Suppressor macrophage treated with lipopolysaccharide for 4 hours (primary cell): ENCODE measurements at places on chromosomes 2 and 18.

- DNase-seq, result no peak
Observed at GRCh38 chr18:32333781-32334180, 136.9 kb downstream of the GAREM1 start.

DNA sequence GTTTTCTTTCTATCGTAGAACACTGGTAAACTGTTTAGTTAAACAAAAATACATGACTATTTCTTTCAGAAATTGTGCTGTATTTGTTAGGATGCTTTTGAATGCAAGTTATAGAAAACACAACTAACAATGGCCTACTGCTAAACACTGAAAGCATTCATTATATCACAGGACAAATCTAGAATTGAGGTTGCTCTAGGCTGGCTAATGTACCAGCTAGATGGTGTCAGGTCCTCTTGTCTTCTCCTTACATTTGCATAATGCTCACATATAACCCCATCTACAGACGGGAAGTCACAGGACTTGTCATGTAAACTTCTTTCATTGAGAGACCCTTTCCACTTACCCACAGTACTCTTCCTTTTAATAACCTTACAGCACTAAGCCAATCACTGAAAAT is 586.8 kb downstream of the DSC3 start:
- no peak for DNase-seq

DNA sequence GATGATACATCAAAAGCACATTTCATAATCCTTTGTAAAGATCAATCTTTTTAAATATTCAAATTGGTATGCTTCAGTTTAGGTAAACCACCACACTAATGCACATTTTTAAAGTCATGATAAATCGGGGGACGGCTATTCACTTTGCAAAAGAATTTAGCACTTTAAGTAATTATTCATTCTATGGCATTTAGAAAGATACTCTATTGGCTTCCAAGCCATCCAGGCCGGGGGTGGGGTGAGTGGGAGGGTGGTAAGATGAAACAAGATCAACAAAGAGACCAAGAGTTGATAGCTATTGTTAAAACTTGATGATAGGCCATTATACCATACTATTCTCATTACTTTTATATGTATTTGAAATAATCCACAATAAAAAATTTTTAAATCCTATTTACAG is 41.0 kb downstream of the EPG5 start:
- no peak for DNase-seq

- no peak for DNase-seq
Observed at GRCh38 chr2:226420646-226421045, 379.0 kb downstream of the IRS1 start.

- DNase-seq, result peak; percentile 83
Observed at GRCh38 chr2:177174486-177174885, 38.1 kb upstream of the HNRNPA3 start.

GRCh38 chr2:66271777-66272176 is 163.1 kb upstream of the MEIS1 start:
- DNase-seq, result no peak

DNA sequence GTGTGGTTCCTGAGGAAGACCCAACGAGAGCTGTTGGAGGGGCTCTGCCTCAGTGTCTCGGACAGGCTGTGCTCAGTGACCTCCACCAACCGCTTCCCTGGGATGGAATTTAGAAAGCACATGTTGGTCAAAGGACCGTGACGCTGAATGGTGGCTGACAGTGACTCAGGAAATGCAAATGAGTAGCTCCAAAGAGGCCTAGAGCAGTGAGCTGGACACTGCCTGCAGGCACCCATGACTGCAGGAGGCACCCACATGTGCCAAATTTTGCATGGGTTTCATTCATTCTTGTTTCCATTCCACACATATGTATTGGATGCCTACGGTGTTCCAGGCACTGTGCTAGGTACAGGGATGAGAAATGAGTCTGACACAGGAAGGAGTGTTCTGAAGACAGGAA is 46.4 kb downstream of the ACKR3 start:
- no peak for DNase-seq

DNA sequence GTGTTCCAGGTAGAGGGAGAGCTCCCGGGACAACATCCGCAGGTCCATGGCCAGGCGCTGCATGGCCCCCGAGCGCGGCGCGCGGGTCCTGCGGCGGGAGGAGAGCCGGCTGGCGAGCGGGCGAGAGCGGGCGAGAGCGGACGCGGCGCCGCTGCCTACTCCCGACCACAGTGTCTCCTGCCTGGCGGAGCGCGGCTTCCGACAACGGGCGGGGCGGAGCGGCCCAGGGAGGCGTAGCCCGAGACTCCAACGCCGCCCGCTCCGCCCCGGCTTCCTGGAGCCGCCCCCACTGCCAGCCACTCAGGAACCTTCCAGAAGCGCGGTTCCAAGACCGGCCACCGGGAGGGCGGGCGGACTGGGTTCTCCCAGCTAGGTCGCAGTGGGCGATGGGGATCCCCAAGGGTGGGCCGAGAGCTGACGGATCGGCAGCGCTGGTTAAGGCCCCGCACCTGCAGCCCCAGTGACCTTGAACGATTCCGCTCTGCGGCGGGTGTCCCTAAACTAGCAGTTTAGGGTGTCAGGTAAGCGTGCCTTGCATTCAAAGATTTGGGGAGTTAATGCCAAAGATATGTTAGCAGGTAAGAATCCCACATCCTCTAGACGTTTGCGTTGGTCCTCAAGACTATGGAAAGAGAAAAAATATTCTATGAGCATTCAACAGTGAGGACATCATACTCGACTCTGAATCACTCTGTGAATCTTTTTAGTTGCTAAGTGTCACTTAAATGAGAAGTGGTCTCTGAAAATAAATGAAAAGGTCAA is at the start of gene ABHD3:
Gene ABHD3 (minus strand): TSS at position 172 of the 762 bp plus-strand sequence. CDS start 109 bp downstream, at position 63.
- DNase-seq, result peak; percentile 96

DNA sequence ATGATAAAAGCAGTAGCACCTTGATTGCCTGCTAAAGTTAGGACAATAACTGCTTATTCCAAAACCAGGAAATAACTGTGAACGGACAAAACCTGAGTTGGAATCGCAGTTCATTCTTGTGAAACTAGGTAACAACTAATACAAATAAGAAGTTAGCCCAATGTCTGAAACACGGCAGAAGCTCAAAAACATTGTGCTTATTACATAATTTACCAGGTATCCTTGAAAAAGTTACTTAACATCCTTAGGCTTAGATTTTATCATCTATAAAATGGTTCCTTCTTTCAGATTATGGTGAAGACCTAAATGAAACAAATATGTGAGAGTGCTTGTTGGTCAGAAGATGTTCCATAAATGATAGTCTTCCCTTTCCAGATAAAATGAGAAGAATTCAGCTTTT is 32.4 kb downstream of the RTN4 start:
- no peak for DNase-seq

DNA sequence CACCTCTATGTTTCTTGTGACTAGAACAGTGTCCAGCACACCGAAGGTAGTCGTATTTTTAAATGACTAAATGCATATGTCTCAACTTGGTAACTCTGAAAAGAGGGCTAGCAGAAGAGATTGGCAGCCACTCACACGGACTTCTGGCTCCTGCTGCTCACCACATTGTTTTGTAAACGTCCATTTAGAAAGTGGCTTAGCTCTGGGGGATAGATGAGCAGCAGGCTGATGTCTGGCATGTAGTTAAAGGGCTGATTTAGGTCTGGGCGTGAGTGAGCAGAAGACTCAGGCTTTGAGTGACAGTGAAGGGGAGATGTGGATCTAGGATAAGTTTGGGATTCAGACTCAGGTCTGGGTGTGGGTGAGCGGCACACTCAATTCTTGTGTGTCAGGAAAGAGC is 372.9 kb upstream of the HS6ST1 start:
- DNase-seq, result no peak

DNA sequence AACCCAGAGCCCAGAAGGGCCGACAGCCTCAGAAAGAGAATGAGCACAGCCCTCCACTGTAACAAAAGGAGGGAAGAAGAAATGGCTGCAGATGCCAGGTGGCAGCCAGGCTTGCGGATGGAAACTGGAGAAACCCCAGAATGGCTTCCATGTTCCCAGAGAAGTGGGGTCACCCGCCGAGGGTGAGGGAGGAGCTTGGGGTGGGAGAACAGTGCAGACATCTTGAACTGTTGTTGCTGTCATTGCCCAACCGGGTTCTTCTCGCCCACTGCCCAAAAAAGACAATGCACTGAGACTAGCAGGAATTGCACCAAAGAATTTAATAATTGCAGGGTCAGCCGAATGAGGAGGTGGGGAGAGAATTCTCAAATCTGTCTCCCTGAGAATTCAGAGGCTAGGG is 223.2 kb upstream of the RAB6C start:
- DNase-seq, result no peak

DNA sequence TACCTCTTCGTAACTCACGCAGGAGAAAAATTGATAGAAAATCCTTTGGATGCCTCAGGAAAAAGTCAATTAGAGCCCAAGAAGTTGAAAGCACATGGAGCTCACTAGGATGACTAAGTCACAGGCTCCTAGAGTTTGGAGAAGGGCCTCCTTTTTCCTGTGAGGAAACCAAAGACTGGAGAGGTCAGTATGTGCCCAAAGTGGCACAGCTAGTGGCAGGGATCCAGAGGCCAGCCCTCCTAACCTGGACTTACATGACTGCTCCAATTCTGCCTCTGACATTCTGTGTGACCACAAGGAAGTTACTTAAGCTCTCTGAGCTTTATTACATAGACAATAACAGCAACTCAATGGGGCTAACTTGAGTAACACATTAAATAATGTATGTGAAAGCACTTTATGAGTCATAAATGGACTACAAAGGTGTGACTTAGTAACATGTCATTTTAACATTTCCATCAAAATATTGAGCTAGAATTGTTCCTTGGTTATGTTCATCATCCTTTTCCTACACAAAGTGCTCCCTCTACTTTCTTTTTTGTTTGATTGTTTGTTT is 91.6 kb downstream of the DHRS9 start:
- no peak for DNase-seq

- no peak for DNase-seq
Observed at GRCh38 chr2:177693658-177694339, 301.2 kb downstream of the AGPS start.

GRCh38 chr2:111007757-111008688 is 112.7 kb upstream of the BCL2L11 start:
- no peak for DNase-seq

- DNase-seq, result no peak
Observed at GRCh38 chr2:199220920-199221319, 236.8 kb downstream of the SATB2 start.

DNA sequence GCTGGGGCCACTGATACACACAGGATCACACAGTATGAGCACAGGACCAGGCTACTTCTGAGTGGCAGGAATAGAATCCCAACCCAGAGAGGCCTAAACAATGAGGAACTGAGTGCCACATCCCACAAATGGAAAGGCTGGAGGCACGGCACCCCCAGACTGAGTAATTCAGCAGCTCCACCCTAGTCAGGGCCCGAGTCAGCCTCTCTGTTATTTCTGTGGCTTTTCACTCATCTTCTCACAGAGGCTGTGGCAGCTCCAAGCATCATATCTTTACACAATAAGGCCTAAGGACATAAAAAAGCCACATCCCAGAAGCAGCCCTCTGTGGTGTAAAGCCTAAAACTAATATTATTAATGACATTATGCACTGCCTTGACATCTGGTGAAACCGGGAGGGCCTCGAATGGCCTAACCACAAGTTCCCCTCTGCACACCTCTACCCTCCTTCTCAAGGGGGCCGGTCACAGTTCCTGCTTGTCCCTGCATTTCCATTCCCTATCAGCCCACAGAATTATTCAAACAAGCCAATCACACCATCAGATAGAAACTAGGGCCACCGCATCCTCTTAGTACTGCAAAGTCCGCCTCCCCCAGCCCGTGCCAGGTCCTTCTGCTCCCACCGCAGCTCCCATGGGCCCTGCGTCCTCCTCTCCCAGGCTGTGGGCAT is 12.5 kb upstream of the MAL start:
- DNase-seq, result no peak
